ENCODE measurements at places on chromosomes 6 and 20.

- H3K36me3 ChIP-seq: no peaks in the 10 kb centered on the region
- no peak overlapping the region for H3K4me3 ChIP-seq
- peak overlapping the region; percentile 42 for H3K27ac ChIP-seq
- no peak for DNase-seq
- H3K27me3 ChIP-seq: no peaks in the 10 kb centered on the region
Observed at GRCh38 chr6:137697267-137697938, 169.7 kb upstream of the TNFAIP3 start.

- peak overlapping the region; percentile 86 for H3K27ac ChIP-seq
- H3K4me1 ChIP-seq: peaks cover 21% of the 10 kb centered on the region
- H3K27me3 ChIP-seq: no peaks in the 10 kb centered on the region
- peak; percentile 62 for DNase-seq
Observed at GRCh38 chr20:38083338-38084048, 49.9 kb downstream of the RPRD1B start.

DNA sequence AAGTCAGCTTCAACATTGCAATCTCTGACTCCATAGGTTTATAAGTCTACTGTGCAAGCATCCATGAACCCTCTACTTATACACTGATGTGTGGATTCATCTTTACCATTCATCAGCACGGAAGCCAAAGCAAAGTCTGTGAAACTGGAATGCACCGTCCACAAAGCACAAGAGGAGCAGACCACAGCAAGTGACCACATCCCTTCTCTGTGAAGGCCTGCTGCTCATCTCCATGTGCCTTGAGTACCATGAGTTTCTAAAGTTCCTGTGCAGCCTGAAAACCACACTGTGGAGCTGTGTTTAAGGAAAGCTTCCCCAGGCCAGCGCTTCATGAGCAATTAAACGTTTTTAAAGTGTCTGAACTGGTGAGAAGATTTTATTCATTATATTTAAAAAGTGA is 20.0 kb downstream of the GABRR1 start:
- H3K27me3 ChIP-seq: no peaks in the 10 kb centered on the region
- no peak for DNase-seq
- no peaks in the 10 kb centered on the region for H3K36me3 ChIP-seq
- H3K4me3 ChIP-seq: no peak overlapping the region

GRCh38 chr20:50804437-50805348 is 9.8 kb downstream of the BCAS4 start:
- H3K4me1 ChIP-seq: no peaks in the 10 kb centered on the region
- H3K27me3 ChIP-seq: no peaks in the 10 kb centered on the region
- no peak overlapping the region for H3K4me3 ChIP-seq
- no peak overlapping the region for H3K27ac ChIP-seq
- no peaks in the 10 kb centered on the region for H3K36me3 ChIP-seq

DNA sequence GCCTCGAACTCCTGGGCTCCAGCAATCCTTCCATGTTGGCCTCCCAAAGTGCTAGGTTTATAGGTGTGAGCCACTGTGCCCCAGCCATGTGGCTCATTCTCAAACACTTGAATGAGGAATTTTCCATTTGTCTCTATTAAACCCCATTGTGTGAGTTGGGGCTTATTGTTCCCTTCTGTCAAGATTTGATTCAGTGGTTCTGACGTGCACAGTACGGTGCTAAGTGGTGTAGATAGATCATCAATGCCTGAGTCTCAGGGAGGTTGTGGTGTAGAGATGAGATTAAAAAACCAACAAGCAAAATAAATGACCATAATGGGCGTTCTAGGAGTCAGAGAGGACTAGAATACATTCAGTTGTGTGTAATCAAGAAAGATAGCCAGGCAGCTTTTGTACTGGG is 335.6 kb downstream of the PRL start:
- H3K27me3 ChIP-seq: no peaks in the 10 kb centered on the region
- no peaks in the 10 kb centered on the region for H3K4me1 ChIP-seq
- no peak overlapping the region for H3K4me3 ChIP-seq

GRCh38 chr6:158409451-158409850 is 97.2 kb downstream of the TULP4 start:
- peaks cover 44% of the 10 kb centered on the region for H3K4me1 ChIP-seq
- peak overlapping the region; percentile 28 for H3K27ac ChIP-seq
- DNase-seq: no peak
- no peaks in the 10 kb centered on the region for H3K27me3 ChIP-seq
- peaks cover 3% of the 10 kb centered on the region for H3K36me3 ChIP-seq

DNA sequence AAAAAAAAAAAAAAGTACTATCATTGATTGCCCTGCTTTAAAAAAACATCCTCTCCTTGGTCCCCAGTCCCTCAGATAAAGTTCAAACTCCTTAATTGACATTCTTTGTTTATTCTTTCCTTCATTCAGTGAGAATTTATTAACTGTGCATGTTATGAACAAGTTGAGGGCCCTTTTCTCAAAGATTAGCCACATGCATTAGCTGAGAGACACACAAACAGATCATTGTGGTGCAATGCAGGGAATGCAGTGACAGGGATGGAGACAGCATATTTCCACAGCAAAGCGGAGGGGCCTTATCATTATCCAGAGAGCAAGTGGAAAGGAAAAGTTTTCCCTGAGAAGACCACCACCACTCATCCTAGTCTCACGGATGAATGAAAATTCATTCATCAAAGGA is 21.9 kb upstream of the IPCEF1 start:
- H3K4me1 ChIP-seq: no peaks in the 10 kb centered on the region
- no peaks in the 10 kb centered on the region for H3K27me3 ChIP-seq
- H3K27ac ChIP-seq: no peak overlapping the region
- H3K4me3 ChIP-seq: no peak overlapping the region
- H3K36me3 ChIP-seq: no peaks in the 10 kb centered on the region

DNA sequence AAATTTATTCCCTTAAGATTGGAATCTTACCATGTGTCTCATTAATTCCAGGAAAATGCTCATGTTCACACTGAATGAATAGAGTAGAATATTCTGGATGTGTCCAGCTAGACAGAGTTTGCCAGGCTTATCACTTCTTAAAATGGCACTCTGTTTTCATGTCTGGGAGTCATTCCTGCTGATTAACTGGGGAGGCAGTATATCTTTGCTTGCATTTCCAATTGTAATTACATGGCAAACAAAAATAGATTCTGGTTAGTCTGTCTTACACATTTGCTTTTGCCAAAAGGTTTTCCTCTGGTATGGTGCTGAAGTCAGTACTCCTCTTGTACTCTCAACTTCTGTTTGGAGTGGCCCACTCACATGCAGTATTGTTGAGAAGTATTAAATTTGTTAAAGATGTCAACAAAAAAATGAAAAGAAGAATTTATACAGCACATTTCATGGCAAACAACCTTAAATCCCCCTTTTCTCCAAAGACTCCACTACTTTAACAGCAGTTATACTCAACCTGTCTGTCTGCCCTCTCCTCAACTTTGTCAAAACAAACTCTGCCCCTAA is 70.2 kb downstream of the TENT5A start:
- H3K4me3 ChIP-seq: no peak overlapping the region
- no peaks in the 10 kb centered on the region for H3K27me3 ChIP-seq
- DNase-seq: no peak
- H3K4me1 ChIP-seq: peaks cover 6% of the 10 kb centered on the region
- no peak overlapping the region for H3K27ac ChIP-seq
- no peaks in the 10 kb centered on the region for H3K36me3 ChIP-seq

GRCh38 chr6:31769684-31770371 is 7.3 kb downstream of the VWA7 start:
- no peaks in the 10 kb centered on the region for H3K4me1 ChIP-seq
- DNase-seq: peak; percentile 67
- H3K36me3 ChIP-seq: no peaks in the 10 kb centered on the region
- no peak overlapping the region for H3K27ac ChIP-seq

DNA sequence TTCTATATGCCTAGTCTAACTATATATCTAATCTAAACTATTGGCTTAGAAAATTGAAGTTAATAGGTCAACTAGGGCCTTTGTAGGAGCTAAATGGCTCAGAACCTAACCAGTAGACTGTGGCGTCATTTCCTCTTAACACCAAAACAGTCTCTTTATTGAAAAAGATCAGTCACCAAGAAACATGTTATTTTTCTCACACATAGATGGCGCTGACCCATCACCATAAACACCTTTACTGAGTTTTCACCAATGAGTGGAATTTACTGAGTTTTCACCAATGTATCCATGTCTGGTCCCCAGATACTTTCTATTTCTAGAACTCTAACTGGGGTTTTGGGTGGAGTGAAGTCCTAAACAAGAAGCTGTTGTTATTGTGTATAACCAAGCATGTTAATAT is 636.0 kb downstream of the BCKDHB start:
- DNase-seq: no peak
- no peaks in the 10 kb centered on the region for H3K4me1 ChIP-seq
- H3K27me3 ChIP-seq: no peaks in the 10 kb centered on the region
- no peak overlapping the region for H3K4me3 ChIP-seq

DNA sequence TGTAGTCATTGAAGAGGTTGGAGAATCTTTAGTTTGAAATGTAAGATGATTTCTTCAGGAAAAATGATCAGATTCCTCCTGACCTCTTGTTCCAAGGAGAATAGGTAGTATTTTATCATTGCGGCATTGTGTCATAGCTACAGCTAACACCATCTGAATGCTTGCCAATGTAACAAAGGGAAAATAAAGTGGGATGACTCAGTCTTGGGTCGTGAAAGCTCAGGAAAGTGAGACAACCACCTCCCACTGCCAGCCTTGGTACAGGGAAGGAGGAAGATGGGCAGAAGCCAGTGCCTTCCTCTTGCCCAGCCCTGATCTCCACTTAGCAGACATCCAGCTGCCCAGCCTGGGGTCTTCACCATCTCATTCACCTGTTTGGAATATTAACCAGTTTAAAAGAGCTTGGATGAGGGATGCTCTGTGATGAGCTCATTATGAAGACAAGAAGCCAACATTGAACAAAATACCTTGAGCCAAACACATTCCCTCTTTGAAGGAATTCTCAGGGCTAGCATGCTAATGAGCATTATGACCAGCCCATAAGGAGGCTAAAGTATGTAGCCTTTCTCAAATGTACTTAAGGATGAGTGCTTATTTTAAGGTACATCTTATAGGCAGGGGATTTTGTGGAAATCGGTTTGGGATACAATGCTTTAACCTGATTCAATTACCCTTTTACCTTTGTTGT is 40.0 kb upstream of the APCDD1L start:
- H3K36me3 ChIP-seq: no peaks in the 10 kb centered on the region
- H3K27me3 ChIP-seq: no peaks in the 10 kb centered on the region
- H3K27ac ChIP-seq: no peak overlapping the region
- H3K4me1 ChIP-seq: no peaks in the 10 kb centered on the region
- H3K4me3 ChIP-seq: no peak overlapping the region

GRCh38 chr6:49519660-49520059 is 19.9 kb downstream of the GLYATL3 start:
- DNase-seq: no peak
- no peaks in the 10 kb centered on the region for H3K36me3 ChIP-seq
- H3K4me3 ChIP-seq: no peak overlapping the region
- H3K27ac ChIP-seq: no peak overlapping the region

- no peak for DNase-seq
- no peaks in the 10 kb centered on the region for H3K36me3 ChIP-seq
- no peaks in the 10 kb centered on the region for H3K4me1 ChIP-seq
Observed at GRCh38 chr6:139568956-139569538, 194.6 kb upstream of the CITED2 start.

DNA sequence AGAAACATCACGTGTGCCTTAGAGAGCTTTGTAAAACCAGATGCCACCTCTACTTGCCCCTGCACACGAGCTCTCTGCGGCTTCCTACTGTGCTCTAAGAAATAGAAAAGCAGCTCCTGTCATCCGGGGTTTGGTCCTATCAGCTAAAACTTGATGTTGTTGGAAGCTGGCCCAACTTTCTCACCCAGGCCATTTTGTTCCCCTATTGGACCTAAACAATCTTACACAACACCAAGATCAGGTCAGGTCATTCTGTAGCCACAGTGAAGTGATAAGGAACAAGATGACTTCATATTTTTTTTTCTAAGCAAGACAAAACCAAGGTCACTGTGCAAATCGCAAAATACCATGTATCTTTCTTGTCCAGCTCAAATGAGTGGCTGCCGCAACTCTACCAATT is 486.0 kb downstream of the PTPRT start:
- no peaks in the 10 kb centered on the region for H3K27me3 ChIP-seq
- H3K4me1 ChIP-seq: no peaks in the 10 kb centered on the region
- H3K36me3 ChIP-seq: no peaks in the 10 kb centered on the region
- no peak overlapping the region for H3K4me3 ChIP-seq

DNA sequence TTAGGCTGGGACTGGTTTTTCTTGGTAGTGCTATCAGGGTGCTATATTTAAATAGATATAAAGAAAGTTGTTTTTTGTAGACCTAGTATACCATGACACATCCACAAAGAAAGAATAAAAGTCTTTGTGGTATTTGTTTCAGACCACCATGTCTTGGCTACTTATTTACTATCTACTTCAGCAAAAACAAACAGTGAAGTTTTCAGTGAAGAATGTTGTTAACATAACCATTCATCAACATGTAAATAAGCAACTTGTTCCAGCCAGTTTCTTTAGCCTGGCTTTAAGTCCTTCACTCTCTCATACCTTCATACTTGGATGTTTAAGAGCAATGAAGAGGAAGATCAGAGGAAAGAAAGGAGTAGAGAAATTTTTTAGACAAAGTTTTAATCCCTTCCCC is 624.1 kb downstream of the CD109 start:
- no peaks in the 10 kb centered on the region for H3K27me3 ChIP-seq
- no peak overlapping the region for H3K4me3 ChIP-seq
- H3K36me3 ChIP-seq: no peaks in the 10 kb centered on the region
- DNase-seq: no peak
- H3K4me1 ChIP-seq: no peaks in the 10 kb centered on the region

- no peak overlapping the region for H3K27ac ChIP-seq
- no peak for DNase-seq
- no peaks in the 10 kb centered on the region for H3K36me3 ChIP-seq
- peaks cover 24% of the 10 kb centered on the region for H3K4me1 ChIP-seq
Observed at GRCh38 chr6:163937071-163937470, 522.6 kb downstream of the QKI start.

GRCh38 chr6:88361298-88361697 is 195.2 kb upstream of the CNR1 start:
- no peaks in the 10 kb centered on the region for H3K36me3 ChIP-seq
- no peaks in the 10 kb centered on the region for H3K4me1 ChIP-seq
- H3K27ac ChIP-seq: no peak overlapping the region
- DNase-seq: no peak

DNA sequence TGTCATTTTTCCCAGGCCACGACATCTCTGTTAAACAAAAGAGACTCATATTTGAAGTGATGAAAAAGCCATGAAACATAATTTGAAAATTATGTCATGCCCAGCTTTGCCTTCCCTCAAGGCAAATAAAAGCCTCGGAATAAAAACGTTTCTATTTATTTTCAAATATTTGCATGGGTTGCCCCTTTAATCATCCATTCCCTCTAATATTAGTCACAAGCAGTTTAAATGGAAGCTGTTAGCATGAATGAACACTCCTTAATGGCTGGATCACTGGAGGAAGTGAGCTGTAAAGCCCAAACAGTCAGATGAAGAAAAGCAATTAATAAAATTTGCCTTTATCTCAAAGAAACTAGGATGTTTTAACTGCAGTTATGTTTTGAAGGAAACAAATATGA is 69.3 kb upstream of the STMND1 start:
- H3K4me3 ChIP-seq: no peak overlapping the region
- no peak for DNase-seq
- peaks cover 14% of the 10 kb centered on the region for H3K4me1 ChIP-seq
- no peaks in the 10 kb centered on the region for H3K36me3 ChIP-seq
- H3K27me3 ChIP-seq: no peaks in the 10 kb centered on the region
- no peak overlapping the region for H3K27ac ChIP-seq
